ENCODE measurements at places on chromosomes 5 and 9. TPM values are rescaled to one million over a fixed set of nuclear protein-coding genes. Genes with fewer than 3 reads are reported as not detected.

DNA sequence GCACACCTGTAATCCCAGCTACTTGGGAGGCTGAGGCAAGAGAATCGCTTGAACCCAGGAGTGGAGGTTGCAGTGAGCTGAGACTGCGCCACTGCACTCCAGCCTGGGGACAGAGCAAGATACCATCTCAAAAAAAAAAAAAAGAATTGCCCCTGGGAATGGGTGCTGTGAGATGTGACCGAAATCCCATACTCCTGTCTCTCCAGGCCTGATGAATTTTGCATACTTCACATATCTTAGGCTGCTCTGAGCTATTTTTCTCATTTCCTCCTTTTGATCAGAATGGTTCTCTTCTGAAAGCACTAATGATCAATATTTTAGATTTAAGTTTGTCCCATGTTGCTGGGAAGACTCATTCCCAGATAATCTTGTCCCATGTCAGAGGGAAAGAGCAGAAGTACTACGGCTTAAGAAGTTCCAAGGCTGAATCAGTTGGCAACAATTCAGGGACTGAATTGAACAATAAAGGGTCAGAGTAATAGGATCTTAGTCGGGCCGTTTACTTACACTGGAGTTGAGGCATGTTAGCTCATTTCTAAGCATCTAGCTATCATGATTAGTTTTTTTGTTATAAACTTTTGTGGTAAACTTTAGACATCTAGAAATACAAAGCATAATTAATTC lies 44.2 kb upstream of the TENT2 start:
- DNase-seq = no peak

- DNase-seq = no peak
Measured at GRCh38 chr5:85868070-85868469, 749.7 kb upstream of the COX7C start.

DNA sequence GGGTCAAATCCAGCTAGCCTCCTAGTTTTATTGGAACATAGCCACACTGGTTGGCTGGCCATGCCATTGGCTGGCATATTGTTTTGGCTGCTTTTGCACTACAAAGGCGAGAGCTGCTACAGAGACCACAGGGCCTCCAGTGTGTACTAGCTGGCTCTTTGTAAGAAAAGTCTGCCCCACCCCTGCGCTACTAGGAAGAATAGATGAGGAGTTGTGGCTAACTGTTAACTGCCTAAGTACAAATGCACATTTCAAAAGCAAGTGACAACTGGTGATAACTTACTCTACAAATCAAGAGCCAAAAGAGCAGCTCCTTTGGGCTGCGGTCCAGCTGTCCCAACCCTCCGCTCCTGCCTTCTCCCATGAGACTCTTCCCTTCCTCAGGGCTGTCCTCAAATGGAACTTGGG lies 63.9 kb downstream of the SERINC5 start:
- no peak for DNase-seq

- no peak for DNase-seq
Measured at GRCh38 chr9:18928711-18929110, 104.3 kb downstream of the SAXO1 start.

The FCN2 gene
- 2.6 TPM for total RNA-seq

The SCGB3A2 gene
- total RNA-seq = not detected

All from mucosa of gallbladder (tissue), 1 donor.